Stimulated activated CD8-positive, alpha-beta memory T cell treated with anti-CD3 and anti-CD28 coated beads, Interleukin-15, amount 100 ng/mL, for 4 hours (primary cell): ENCODE measurements at places on chromosomes 7 and 10.

DNA sequence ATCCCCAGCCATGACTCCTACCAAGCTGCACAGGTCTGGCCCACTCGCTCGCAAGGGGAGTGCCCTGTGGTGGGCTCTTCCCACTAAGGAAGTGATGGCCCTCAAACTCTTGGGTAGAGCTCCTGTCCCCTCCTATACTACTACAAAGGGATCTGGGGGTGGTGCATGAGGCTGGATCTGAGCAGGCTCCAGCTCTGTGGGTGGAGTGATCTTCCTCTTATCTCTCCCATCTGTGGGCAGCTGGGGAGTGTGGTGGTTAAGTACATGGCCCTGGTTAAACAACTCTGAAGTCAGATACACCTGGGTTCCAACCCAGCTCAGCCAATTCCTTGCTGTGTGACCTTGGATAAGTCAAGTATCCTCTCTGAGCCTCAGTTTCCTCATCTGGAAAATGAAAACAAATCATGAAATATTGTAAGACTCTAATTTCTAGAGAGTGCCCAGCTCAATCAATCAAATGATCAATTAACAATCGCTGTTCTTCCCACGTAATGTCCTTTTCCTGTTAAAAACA, 17.4 kb downstream of the DDIT4 start:
- no peak for DNase-seq

DNA sequence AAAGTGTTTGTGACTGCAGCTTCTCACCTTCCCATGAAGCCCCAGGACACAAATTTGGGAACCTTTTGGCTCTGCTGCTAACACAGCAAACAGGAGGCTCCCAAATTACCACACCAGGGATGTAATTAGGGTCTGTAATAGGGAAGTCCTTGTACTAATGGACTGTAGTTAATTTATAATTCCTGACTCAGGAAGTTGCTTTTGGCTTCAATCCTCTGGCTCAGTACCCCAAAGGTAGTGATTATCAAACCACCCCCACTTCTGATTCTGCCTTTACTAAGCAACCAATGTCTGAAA, 3.8 kb upstream of the MALSU1 start:
- no peak for DNase-seq

DNA sequence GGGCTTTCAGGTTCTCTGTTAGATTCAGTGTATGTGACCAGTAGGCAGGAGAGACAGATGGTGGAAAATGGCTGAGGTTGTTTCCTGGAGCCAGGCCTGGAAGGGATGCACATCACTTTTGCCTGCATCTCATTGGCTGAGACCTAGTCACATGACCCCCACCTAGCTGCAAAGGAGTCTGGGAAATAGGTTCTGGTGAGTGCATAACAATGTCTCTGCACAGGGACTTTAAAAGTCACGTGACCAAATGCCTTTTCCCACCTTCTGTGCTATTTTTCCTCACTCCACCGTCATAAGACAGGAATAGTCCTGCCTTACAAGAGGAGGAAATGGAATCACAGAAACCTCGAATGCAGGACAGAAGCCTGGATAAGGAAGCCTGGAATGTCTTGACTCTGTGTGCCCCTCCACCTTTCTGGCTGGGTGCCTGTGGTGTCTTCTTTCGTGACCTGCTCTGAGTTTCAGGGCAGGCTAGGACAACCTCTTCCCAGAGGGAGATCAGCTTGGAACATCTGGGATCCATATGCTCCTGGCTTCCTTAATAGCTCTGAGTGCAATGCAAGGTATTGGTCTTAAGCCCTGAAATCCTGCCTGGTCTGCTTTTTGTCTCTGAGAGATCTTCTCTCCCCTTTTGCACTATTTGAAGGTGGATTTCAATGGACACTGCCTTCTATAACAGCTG, 139.9 kb upstream of the ZNF438 start:
- DNase-seq, result no peak

DNA sequence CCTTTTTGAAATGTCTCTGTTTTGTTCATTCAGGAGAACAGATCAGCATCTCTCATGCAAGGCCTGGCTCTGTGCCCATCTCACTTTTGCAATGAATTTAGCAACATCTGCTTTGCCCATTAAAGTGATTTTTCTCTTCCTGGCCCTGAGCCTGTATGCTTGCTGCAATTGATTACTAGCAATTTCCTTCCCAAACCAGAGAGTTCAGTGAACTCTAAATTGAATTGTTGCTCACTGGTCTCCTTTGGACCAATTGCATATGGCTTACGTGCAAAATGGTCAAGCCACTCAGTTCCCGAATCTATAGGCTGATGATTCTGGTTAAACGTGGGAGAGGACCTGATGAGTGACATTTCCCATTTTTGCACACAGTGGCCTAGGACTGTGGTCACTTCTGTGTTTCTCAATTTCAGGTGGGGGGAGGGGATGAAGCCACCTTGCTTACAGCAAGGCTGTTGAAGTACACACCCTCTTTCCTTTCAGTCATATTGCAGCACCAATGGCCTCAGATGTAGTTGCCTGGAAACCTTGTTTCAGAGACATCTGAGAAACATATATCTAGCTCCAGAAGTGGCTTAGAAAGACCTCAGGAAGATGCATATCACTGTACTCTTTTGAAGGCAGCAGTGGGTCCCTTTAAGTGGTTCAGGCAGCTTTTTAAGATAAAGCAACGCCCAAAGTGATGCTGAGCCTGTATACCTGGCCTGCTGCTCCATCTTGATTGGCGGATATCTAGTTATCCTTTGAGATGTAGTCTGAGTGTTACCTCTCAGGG, 201.4 kb downstream of the PTEN start:
- no peak for DNase-seq

- no peak for DNase-seq
Observed at GRCh38 chr10:124450783-124451057, 885 bp upstream of the NKX1-2 start.

- no peak for DNase-seq
Observed at GRCh38 chr7:13725591-13725990, 263.9 kb downstream of the ETV1 start.

DNA sequence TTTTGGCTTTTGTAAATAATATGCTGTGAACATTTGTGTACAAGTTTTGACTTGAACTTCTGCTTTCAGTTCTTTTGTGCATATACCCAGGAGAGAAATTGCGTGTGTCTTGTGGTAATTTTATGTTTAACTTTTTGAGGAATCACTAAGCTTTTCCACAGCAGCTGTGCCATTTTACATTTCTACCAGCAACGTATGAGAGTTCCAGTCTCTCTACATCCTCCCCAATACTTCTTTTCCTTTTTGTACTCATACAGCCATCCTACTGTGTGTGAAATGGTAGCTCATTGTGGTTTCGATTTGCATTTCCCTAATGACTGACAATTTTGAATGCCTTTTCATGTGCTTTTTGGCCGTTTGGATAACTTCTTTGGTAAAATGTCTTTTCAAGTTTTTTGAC, 66.3 kb upstream of the INHBA start:
- no peak for DNase-seq

GRCh38 chr10:11525503-11525902, 85.9 kb downstream of the USP6NL start:
- DNase-seq, result no peak

DNA sequence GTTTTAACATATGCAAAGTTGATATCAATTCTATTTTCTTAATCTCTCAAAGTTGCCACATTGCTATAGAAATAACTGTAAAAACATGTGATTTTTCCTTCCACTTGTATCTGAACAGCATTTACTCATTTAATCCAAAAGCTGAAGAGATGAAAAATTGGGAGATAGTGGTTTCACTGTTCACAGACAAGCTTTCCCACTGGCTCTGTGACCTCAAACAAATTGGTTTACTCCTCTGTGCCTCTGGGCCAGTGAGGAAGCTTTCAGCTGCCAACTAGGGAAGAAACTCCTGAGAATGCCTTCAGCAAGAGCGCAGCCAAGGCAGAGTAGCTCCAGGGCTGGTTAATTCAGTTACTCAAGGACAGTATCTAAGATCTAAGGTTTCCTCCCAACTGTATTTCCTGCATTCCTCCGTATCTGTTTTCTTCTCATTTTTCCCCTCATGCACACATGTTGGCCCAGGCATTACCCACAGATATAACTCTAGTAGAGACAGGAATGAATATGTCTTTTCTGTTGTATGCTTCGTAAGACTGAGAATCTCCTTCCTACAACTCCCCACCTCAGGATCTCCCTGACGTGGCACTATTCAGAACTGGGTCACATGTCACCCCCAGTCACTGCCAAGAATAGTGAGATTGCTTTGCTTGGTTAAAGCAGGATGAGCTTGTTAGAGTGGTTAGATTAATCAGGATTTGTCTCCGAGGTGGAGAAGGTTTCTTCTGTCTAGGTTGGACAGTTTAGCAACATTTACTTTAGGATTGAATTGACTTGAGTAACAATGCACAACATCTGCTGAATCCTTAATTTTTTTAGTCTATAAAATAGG, 315.7 kb downstream of the NRG3 start:
- no peak for DNase-seq

DNA sequence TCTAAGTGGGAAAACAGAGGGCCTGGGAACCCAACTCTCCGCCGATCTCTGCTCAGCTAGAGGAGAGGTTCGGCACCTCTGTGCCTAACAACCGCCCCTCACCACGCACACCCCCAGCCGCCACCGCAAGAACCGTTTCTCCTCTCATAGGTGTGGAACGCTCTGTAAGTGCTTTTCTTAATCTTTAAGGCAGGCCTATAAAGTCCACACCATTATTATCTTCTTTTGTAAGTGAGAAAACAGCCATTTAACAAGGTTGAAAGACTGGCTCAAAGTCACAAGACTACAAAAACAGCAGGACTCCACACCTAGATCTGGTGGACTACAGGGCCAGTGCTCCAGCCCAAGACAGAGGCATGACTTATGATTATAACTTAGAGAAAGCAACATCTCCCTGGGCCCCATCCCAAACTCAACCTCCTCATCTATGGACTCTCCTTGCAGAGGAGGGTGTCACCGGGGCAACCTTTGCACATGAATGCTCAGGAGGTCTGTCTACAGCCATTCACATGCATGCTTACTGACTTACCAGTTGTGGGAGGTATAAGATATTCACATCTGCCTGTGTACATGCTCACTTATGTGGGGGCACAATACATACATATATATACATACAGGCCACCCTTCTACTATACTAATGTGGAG, 7.9 kb upstream of the NKX2-3 start:
- DNase-seq, result no peak

GRCh38 chr10:124461642-124462347, at the start of gene LHPP:
Gene LHPP (plus strand): TSS chr10:124461823. CDS start chr10:124461863, 40 bp downstream.
- DNase-seq, result peak; percentile 63

DNA sequence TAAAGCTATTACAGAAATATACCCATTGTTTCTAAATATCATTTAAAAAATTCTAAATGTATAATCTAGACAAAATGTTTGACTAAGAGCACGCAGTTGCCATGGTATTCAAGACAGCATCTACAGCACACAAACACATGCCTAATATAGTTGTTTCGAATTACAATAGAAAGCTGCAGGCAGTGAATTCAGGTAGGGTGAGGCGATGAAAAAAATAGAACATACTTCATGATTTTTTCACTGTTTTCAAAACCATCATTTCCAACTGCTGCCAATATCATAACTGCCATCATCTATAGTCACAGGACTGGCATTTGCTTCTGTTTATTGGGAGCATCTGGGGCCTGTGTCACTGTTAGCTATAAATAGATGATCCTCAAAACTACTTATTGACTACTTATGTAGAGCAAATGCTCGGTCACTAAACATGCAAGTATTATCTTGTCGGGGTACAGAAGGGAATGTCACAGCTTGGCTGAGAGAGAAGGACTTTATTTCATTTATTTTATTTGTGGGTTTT, 34.4 kb upstream of the OTUD1 start:
- DNase-seq, result no peak

DNA sequence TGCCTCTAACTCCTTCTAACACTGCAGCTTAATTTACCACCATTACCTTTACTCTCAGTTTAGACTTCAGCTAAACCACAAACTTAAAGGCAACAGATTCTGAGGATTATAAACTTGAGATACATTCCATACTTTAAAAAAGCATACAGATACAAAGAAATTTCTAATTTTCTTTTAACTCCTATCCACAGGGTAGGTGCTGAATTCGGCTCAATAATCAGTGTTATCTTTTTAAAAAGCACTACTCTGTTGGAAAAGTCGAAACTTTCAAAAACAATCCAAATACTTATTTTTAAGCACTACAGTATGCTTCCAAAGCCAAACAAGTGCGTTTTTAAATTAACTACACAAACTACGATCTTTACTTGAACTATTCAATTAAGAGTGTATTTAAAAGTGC, 1.0 kb downstream of the SMNDC1 start:
- DNase-seq, result no peak

- DNase-seq, result no peak
Observed at GRCh38 chr10:91367558-91367957, 42.6 kb upstream of the HECTD2 start.

DNA sequence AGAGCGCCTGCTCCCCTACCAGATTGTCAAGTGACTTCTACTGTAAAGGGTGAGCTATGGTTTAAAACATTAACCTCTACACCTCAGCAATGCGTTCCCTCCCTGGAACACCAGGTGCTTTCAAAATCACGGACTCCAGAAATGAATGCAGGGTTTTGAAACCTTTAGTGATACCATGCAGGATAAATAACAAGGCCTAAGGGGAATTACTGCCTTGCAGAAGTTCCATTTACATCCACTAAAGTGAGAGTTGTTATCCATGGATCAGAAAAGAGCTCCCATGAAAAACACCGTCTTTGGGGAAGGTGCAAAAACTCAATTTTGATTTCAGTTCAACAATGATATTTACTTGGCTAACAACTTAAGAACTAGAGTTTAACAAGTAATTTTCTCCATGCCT, 4.0 kb downstream of the FZD8 start:
- DNase-seq, result no peak
